ENCODE measurements at places on chromosomes 12 and 14.

DNA sequence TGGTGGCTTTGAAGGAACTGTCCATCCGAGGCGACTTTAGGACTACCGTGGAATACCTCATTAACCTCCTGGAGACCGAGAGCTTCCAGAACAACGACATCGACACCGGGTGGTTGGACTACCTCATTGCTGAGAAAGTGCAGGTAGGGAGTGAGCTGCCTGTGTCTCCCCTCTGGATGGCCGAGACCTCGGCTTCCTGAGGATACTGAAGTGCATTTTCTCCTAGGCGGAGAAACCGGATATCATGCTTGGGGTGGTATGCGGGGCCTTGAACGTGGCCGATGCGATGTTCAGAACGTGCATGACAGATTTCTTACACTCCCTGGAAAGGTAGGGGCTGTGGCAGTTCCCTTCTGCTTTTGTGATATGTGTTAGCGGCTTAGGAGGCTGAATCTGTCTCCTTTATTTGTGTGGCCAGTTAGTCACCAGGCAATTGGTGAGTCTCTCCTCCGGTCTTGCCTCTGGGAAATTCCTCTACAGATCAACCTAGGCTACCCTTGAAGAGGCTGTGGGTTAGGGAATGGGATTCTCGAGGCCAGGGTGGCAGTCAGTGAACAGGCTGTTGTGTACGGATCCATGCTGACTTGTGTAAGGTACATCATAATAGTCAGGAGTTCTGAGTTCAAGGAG is 75.3 kb downstream of the ACACB start:
- DNase-seq = no peak

- DNase-seq = no peak
Measured at GRCh38 chr14:33781236-33781635, 169.6 kb downstream of the EGLN3 start.

DNA sequence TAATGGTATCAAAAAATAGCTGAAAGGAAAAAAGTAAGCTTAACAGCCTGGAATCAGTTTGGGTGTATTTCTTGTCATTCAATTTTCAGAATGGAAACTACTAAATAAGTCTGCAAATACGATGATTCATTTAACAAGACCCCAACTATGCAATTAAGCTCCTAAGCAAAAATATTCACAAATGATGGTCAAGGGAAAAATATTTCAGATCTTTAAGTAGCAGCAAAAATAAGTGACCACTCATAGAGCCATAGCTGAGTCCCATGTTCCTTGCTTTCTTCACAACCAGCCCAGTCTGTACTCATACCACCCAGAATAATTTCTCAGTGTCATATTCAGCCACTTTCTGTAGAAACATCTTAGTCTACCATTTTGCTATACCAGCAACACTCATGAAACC is 185.4 kb downstream of the PPM1H start:
- DNase-seq = no peak

DNA sequence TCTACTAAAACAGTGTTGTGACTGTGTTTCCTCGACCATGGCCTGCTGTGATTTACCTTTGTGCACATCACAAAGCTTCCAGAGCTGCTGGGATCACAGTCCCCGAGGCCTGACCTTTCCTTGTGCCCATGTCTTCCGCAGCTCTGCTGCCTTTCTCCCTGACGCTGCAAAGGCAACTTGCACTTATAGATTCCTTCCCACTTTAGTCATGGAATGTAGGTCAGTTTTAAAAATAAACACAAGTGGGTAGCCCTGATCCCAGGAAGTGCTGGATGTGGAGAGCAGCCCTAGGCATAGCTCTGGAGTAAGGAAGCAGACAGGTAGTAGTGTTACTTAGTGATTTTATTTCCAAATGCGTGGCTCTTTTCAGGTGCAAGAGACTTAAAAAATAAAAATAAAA is 825.7 kb downstream of the AACS start:
- DNase-seq = no peak

- no peak for DNase-seq
Measured at GRCh38 chr14:44383636-44384035, 123.4 kb downstream of the FSCB start.

Measured in osteoblast (primary cell).